ENCODE measurements at places on chromosomes 3 and 15.

- DNase-seq: no peak
Observed at GRCh38 chr3:126212620-126213378, 32.4 kb upstream of the ALDH1L1 start.

DNA sequence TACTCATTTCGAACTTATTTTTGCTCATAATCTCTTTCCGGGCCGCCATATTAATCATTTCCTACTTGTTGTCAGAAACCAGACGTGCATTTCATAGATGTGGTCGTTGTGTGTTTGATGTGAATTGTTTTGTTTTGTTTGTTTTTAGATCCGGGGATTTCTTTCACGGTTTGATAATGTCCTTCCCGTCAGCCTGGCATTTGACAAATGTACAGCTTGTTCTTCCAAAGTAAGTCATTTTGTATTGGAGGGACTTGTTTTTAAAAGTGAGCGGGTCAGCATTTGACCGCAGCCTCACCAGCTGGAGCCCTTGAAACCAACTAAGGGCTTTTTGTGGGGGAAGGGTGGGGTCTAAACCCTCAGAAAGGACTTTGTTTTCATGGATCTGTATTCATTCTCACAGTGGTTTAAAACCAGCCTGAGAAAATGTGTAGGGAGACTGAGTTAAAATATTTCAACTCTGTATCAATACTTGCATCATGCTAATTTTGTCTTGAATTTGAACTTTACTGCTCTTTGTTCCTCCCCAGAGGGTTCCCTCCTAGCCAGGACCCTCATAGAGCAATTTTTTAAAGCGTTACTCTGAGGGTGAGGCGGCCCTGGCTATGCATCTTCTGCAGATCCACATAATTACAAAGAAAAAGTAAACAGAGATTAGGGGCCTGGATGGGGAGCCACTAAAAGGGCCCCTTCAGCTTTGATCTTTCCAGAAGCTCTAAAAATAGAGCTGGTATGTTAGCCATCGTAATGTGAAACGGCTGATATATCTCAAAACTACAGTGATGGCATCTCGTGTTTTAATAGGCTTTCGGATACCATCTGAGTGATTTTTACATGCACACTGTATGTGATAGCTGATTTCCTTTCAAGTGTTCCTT lies 107.9 kb downstream of the ATG7 start:
- DNase-seq: no peak

DNA sequence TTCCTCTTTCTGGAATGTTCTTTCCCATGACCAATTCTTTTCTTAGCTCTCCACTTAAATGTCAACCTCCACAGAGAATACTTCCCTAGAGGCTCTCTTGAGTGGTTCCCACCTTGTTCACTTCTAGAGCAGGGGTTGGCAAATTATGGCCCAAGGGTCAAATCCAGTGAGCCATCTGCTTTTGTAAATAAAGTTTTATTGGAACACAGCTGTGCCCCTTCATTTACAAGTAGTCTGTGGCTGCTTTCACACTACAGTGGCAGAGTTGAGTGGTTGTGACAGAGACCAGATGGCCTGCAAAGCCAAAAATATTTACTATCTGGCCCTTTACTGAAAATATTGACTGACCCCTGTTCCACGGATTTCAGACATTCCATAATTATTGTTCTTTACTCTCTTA lies 166.2 kb downstream of the WNT5A start:
- DNase-seq: no peak

DNA sequence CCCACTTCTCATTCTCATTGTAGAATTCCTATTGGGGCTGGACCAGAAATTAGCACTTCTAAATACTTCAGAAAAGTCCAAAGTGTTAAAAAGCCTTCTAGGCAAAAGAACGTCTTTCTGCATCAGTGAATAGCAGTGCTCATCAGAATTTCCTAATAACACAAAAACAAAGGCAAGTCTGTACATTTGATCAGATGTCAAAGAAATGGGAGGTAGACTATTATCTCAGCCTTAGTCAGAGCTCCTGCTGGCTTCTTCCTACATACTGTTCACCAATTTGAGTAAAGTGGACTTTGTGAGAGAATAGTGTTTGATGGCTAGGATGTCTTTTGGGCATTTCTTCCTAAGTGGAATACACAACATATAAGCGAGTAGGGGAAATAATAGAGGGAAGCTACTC lies 48.7 kb downstream of the FOXB1 start:
- DNase-seq: no peak

- DNase-seq: no peak
Observed at GRCh38 chr3:52881871-52882270, 15.5 kb downstream of the STIMATE start.

- no peak for DNase-seq
Observed at GRCh38 chr3:47852604-47853602, 50.0 kb downstream of the DHX30 start.

DNA sequence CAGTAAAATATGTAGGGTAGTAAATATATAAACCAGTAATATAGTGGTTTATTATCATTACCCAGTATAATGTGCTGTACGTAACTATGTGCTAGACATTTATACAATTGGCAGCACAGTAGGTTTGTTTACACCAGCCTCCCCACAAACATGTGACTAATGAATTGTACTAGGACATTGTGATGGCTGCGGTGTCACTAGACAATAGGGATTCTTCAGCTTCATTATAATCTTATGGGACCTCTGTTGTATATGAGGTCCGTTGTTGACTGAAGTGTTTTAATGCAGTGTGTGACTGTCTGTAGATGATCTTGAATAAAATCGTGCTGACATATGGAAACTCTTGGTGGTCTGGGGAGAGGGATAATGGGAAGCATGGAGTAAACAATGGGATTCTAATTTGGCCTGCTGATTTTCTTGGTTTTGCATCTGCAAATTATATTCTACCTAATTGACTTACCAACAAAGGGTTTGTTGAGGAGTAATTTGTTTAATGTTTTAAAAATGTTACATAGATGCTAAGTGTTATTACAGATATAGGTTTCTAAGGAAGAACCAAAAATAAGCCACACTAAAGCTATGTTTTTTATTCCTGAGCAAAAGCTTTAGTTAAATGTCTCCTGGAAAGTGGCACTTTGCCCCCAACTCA lies 496.5 kb upstream of the TBL1XR1 start:
- no peak for DNase-seq

DNA sequence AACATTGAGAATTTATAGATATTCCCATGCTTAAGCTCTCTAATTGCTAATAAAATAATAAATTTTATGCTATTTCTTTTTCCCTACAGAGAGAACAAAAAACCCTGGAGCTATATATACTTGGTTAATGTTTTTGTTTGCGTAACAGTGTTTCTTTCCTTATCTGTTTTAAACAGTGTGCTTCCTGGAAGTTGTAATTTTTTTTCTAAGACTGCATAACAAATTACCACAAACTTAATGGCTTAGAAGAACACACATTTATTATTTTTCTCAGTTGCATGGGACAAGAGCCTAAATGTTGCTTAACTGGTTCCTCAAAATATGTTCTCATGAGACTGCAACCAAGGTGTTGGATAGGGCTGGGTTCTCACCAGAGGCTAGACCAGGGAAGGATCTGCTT lies 49.7 kb upstream of the DPH6 start:
- DNase-seq: no peak

GRCh38 chr3:174700736-174701135 lies 158.4 kb upstream of the NAALADL2 start:
- DNase-seq: no peak

DNA sequence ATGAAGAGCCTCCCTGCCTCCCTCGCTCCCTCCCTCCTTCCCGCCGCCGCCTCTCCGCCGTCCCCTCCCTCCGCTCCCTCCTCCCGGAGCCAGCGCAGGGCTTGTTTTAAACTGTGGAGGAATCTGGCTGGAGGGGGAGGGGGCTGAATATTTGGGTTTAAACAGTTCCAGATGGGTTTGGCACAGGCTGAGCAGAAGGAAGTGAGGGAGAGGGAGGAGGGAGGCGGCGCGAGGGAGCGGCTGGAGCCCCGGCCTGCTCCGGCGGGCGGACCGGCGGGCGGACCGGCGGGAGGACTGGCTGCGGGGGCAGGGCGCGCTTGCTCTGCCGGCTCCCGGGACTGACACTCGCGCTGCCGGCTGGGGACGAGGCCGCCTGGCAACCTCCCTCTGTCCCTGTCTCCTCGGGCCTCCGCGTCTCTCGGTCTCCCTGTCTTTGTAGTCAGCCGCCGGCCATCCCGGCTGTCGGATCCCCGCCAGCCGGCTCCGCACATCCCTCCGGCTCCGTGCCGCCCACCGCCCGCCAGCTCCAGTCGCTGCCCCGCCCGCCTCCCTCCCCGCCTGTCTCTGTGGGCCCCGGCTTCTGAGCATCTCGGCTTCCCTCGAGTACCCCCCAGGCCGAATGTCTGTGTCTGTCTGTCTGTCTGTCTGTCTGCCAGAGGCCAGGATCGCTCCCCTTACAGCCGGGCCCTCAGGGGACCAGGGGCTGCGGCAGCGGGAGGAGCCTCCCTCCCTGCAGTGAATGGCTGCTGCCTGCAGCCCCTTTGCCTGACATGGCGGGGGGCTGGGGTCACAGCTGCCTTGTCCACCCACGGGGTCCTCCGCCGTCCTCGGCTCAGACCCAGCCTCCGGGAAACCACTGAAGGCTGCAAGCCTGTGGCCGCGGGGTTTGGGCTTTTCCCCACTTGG lies 7.6 kb downstream of the EPHB3 start:
- DNase-seq: no peak

- no peak for DNase-seq
Observed at GRCh38 chr15:84398763-84399701, 163.5 kb downstream of the GOLGA6L4 start.

GRCh38 chr3:171339598-171339997 lies 120.6 kb downstream of the TNIK start:
- no peak for DNase-seq

GRCh38 chr15:69275933-69276560 lies 22.7 kb upstream of the PAQR5 start:
- DNase-seq: no peak

- peak; percentile 5 for DNase-seq
Observed at GRCh38 chr3:32816439-32817256, 1.1 kb upstream of the TRIM71 start.

GRCh38 chr3:175737646-175738572 lies 878.8 kb downstream of the NAALADL2 start:
- DNase-seq: no peak

- no peak for DNase-seq
Observed at GRCh38 chr15:52428297-52428696, 100.4 kb downstream of the MYO5A start.

GRCh38 chr3:52038227-52038626 lies 18.1 kb downstream of the DUSP7 start:
- DNase-seq: no peak

- no peak for DNase-seq
Observed at GRCh38 chr3:159499031-159499793, 489.4 kb upstream of the IL12A start.

DNA sequence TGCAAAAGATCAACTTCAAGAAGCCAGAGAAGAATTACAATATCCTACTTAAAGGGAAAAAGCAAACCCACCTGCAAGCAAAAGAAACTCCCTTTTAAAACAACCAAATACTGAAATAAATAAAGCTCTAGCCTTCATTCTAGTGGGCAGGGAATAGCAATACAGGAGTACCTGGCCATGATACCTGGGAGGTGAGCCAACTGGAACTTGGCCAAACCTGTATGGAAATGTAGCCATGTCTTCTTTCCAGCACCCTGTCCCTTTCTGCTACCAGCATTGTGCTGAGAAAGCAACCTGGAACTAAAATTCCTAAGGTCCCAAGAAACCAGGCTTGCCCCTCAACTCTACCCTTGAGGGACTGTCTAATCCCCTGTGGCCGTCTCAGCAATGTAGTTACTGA lies 530.0 kb downstream of the EPHB1 start:
- no peak for DNase-seq

All from stimulated activated CD8-positive, alpha-beta memory T cell treated with anti-CD3 and anti-CD28 coated beads, Interleukin-2, amount 100 ng/mL, for 48 hours (primary cell).